ENCODE measurements at places on chromosomes 16 and 17.

GRCh38 chr17:32460054-32460453 lies 15.7 kb downstream of the PSMD11 start:
- no peak for DNase-seq

GRCh38 chr16:75043175-75043895 lies 44.5 kb downstream of the ZNRF1 start:
- no peak for DNase-seq

DNA sequence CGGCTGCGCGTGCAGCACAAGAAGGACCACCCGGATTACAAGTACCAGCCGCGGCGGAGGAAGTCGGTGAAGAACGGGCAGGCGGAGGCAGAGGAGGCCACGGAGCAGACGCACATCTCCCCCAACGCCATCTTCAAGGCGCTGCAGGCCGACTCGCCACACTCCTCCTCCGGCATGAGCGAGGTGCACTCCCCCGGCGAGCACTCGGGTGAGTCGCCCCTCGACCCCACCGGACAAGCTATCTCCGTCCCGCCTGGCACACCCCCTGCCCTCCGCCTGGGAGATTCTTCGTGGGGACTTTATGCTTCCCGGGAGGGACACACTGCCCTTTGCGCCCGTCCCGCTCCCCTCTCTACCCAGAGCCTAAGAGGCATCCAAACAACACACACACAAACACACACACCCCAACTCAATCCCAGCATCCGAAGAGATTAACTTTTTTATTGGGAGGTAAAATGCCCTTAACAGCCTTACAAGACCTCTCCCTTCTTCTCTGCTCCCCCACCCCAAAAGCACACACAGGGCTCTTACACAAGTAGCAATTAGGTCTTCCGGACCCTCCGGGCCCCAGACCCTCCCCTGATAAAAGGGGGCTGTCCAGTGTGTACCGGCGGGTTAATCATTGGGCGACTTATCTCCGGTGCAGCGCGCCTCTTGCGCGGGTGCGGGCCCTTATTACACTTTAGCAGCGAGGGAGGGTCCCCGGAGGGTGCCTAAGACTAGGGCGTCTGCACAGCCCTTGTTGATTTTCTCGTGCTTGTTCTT lies 2.1 kb downstream of the SOX9 start:
- DNase-seq = no peak

- DNase-seq = no peak
These were observed 16.5 kb upstream of the PRM1 start for GRCh38 chr16:11297492-11298142.

GRCh38 chr16:54456291-54456690 lies 169.7 kb upstream of the IRX3 start:
- DNase-seq = no peak

GRCh38 chr17:73237714-73238113 lies 24.0 kb downstream of the CPSF4L start:
- no peak for DNase-seq

- DNase-seq = peak; percentile 31
These were observed 219.2 kb downstream of the RBFOX3 start for GRCh38 chr17:79391376-79392233.

DNA sequence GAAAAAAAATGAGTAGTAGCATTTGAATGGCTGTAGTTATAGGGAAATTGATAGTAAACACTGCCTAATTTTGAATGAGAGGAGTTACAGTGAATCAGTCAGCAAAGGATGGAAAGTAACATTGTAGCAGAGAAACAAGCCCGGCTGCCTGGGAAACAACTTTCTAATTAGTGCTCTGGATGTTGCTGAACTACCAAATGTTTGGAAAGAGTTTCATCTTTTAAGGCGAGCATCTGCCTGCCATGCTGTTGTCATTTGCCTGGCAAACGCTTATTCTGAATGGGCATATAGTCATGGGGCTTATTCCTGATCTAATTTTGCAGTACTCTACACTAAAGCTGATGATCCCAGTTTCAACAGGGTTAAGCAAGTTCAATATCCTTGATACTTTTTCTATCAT lies 138.6 kb downstream of the CDH11 start:
- DNase-seq = no peak

- DNase-seq = no peak
These were observed 16.6 kb downstream of the CD7 start for GRCh38 chr17:82300707-82301270.

GRCh38 chr17:633133-633532 lies 81.5 kb downstream of the VPS53 start:
- DNase-seq = no peak

DNA sequence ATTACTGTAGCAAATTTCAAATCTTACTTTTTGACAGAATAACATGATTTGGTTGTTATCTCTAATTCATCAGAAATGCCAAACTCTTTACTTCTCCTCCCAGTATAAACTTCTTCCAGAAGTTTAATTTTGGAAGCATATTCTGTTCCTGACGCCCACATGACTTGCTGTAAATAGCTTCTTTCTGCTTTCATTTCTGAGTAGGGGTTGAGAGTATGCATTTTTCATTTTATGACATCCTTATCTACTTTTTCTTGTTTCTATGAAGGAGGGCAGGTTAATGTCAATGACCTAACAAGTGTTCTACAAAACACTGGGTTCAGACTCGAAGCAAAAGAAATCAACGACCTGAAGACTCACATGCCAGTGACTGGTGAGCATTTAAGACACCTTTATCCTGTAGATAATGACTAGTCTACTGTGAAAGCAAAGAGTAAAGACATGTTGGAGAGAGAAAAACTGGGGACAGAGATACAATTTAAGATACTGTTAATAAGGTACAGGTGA lies 36.5 kb upstream of the EFCAB3 start:
- DNase-seq = no peak

GRCh38 chr16:715477-716199 lies 720 bp downstream of the METRN start:
- no peak for DNase-seq

DNA sequence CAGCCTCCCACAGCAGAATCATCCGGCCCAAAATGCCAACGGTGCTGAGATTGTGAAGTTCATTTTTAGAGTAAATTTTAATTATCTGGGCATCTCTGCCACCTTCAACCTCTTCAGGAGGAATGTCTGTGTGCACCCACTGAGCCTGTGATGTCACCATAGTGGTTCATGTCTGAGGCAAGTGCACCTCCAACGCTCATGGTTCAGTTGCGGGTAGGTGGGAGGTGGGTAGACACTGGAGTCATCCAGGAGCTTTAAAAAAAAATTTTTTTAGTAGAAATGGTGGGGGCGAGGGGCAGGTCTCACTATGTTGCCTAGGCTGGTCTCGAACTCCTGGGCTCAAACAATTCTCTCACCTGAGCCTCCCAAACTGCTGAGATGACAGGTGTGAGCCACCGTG lies 1.9 kb downstream of the FLYWCH1 start:
- DNase-seq = no peak

- DNase-seq = no peak
These were observed 26.0 kb upstream of the ITGB4 start for GRCh38 chr17:75695141-75695829.

DNA sequence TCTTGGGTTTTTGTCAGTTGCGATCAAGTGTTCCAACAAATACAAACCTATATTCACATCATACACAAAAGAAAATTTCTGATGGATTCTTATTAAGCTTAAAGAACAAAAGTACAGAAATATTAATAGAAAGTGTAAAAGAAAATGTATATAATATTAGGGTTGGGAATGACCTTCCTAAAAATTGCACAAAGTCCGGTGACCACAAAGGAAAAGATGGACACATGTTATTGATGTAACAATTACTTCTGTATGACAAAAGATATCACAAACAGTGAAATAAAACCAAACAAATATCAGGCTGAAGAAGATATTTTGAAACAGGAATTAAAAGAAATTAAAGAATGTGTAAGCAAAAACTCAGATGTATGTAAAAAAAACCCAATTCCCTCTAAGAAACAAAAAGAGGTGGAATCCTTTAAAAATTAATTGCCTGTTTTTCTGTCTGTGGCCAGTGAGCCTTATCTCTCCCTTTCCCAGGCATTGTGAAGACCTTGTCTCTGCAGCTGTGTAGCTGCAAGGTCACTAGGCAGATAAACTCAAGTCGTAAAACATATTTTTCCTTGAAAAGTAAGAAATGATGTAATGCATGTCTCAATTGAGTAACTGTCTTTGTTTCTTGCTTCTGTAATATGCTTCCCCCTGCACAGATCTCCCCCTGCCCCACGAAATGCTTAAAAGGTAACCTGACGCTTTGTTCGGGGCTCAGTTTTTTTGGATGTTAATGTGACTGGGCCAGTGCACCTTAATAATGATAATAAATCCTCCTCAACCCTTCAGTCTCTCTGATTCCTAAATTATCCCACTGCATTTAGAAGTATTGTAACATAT lies 2.8 kb downstream of the ST6GALNAC1 start:
- DNase-seq = no peak

DNA sequence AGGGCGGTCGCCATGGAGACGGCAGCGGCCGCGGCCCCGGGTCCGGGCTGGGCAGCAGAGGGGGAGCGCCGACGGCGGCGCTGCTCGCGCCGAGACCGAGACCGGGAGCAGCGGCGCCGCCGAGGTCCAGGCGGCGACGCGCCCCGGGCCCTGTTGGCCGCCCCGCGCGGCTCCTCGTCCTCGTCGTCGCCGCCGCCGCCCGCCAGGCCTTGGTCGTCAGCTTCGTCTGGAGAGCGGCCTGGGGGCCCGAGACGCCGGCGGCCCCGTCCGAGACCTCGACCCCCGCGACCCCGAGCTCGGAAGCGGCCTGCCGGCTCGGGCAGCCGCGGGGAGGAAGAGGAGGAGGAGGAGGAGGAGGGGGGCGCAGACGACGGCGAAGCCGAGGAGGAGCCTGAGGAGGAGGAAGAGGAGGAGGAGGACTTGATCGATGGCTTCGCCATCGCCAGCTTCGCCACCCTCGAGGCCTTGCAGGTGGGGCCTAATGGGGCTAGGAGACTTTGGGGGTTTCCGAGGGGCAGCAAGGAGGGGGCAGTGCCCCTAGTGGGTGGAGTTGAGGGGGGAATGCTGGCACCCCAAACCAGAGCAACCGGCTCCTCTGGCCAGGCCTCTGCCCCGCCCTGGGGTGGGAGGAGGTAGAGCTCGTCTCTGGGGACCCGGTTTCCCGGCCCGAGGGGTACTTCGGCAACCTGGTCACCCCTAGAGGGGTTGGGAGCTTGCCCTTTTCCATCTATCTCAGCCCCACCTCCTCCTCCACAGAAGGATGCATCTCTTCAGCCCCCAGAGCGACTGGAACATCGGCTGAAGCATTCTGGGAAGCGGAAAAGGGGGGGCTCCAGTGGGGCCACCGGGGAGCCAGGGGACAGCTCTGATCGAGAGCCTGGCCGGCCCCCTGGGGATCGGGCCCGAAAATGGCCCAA lies 1.5 kb downstream of the FBRS start:
- DNase-seq = no peak

- DNase-seq = no peak
These were observed 24.5 kb downstream of the STXBP4 start for GRCh38 chr17:54992797-54993639.
